ENCODE measurements at places on chromosomes 11 and 22.

- DNase-seq: no peak
Measured at GRCh38 chr11:76253416-76253815, 47.1 kb upstream of the WNT11 start.

- DNase-seq: peak; percentile 68
Measured at GRCh38 chr11:6419009-6419631, at the start of gene APBB1. APBB1 (minus strand) TSS chr11:6419094; CDS start chr11:6411347, 7,747 bp downstream.

DNA sequence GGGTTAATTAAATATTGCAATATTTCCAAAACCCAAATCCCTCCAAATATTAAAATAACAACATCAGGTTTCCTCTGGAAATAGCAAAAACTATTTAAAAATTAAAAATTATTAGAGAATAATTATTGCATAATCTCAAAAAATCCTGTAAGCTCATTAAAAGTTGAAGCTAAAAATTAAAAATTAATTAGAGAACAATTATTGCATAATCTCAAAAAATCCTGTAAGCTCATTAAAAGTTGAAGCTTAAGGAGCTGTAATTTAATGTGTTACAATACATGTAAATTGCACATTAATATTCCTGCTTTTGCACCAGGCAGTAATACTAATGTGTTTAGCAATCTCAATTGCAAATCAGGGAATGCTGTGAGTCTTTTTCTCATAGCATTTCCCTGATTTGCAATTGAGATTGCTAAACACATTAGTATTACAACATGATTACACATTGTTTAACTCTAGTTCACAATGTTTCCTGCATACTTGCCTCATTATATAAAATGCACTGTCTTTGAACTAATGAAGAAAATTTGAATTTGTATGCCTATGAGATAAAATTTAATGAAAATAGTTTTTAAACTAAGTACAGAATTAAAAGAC lies 247.7 kb downstream of the GUCY1A2 start:
- no peak for DNase-seq

DNA sequence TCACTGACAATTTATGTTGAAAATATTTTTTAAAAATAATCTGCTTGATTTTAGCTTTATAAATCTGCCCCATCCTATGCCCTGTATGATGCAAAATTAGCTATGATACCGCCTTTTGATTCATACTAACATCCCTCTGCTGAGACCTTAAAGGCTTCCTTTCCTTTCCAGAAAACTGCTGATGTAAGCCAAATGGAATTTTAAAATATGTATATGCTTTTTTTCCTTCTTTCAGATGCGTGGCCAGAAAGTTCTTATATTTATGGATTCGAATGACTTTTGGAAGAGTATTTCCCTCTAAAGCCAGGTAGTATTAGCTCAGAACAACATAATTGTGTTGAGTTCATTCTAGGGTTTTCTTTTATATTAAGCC lies 34.5 kb downstream of the SFI1 start:
- no peak for DNase-seq

DNA sequence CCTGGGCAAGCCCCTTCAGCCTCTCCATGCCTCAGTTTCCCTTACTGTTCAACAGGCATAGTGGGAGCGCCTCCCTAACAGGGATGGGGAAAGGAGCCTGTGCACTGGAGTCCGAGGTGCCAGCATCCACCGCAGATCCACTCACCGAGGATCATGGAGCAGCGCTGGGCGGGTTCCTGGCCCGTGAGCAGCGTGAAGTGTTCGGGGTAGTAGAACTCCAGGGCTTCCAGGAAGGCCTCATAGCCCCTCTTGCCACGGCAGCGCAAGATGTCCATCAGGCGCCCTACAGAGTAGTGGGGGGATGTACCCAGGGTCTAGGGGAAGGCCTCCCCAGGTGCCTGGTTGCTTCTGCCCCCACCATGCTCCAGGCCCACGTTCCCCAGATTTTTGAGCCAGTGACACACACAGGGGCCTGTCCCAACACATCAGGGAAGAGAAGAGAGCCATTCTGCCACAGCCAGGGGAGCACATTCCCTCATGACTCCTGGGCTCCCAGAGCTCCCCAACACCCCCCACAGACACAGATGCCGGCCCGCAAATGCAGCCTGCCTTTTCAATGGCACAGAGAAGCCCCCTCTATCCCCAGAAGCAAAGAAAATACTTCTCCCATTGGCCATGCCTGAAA lies 1.3 kb downstream of the CARD10 start:
- no peak for DNase-seq
